ENCODE measurements at places on chromosomes 11 and 22.

- DNase-seq, result no peak
Measured at GRCh38 chr11:134052395-134052987, 16.4 kb upstream of the JAM3 start.

GRCh38 chr11:2826679-2827056 lies 58.9 kb downstream of the CDKN1C start:
- DNase-seq, result no peak

- DNase-seq, result no peak
Measured at GRCh38 chr22:47126344-47126811, 363.9 kb downstream of the TBC1D22A start.

DNA sequence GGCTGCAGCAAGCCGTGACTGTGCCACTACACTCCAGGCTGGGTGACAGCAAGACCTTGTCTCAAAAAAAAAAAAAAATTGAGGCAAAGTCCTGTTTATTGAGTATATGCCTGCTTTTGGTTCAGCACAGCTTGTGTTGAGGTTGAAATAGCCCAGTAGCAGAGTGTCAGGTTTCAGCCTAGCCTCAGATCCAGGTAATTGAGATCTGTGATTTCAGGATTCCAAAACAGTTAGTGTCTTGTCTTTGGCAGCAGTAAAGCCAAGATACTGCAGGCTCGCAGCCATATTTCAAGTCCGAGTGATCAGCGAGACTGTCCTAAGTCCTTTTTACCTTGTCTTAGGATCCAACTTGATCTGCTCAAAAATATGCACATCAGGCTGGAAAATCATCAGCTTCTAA lies 27.0 kb downstream of the CUL5 start:
- DNase-seq, result no peak

DNA sequence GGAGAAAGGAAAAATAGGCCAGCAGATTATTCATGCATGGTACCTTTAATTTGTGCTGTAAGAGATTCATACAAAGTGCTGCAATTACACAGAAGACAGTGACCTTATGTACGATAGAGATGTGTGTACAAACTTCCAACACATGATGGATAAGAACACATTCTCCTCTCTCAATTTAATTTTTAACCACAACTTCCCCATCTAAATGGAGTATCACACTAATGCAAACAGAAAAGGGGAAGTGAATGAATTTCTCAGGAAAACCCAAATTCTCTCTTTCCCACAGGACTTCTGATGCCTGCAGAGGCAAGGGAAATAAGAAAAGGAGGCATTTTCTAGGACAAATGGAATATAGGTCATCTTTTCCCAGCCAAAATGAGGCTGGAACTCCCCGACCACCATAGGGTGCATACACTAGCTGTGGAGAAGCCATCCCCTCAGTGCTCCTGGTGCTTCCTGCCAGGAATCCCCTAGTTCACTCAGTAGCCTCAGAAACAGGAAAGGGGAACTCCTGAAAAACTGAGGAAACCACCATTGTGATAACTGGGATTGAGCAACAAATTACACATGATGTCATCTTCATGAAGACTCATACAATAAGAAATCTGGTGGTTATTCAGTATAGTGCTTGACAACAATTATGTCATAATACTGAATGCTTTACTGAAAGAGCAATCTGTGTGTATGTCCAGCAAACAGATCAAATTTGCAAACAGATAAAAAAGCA lies 22.4 kb downstream of the MMP10 start:
- no peak for DNase-seq

DNA sequence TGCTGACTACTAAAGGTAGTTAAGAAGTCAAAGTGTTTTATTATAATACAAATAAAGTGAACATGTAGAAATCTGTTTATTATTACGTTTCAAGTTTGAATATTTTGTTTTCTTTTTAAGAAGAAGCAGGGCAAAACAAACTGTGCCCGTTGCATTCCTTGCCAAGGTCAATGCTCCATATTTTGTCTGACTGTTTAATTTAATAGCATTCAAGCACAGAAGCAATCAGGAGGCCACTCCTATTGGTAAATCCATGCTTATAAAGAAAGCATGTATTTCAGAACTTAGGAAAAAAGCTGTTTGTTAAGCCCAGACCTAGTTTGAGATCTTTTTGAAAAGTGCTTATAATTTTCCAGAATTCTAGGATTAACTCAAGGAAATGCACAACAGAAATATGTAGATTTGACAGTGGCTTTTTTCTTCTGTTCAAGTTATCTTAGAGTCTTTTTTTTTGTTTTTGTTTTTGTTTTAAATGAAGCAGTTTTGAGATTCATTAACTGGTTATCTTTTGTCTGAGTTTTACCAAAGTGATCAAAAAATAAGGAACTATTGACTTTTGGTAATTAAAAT lies 51.7 kb downstream of the ARHGAP42 start:
- DNase-seq, result no peak

DNA sequence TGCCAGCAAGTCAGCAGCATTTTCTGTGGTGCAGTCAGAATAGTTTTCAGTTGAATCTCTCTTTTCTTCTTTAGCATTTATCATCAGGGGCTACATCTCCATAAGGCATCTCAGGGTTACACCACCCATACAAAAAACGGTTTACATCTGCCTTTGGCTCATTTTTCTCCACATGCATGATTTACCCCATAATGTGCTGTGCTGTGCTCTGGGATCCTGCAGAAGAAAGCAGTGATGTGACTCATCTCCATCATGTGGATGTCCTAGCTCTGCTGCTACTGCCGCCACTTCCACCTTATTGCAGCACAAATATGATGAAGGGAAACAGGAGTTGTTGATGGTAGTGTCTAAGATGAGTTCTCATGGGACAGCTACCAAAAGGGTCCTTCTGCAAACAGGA lies 30.0 kb upstream of the CCDC179 start:
- DNase-seq, result no peak

- DNase-seq, result no peak
Measured at GRCh38 chr11:78399136-78399535, 18.5 kb downstream of the GAB2 start.

- peak; percentile 24 for DNase-seq
Measured at GRCh38 chr11:113199866-113200265, 114.5 kb upstream of the TTC12 start.

GRCh38 chr11:67667490-67668191 lies 6.8 kb downstream of the ALDH3B2 start:
- no peak for DNase-seq

DNA sequence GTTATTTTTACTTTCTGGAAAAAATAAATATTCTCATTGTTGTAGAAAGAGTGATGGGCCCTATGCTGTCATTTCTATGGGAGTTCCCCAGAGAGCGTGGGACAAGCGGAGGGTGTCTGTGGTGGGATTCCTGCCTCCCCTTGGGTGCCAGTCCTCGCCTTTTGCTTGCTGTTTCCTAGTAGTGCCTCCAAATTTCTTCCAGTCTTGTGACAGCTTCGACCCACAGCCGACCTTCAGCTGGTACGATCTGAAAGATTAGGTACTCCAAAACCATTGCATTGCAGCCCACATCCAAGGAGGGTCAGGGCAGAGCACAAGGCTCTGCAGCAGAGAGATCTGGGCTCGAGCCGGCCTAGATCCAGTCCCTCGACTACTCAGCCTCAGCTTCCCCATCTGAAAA lies 58.9 kb upstream of the EMID1 start:
- no peak for DNase-seq

All from fibroblast of skin of left biceps (primary cell).